ENCODE measurements at places on chromosomes 5 and 9.

- no peaks in the 10 kb centered on the region for H3K36me3 ChIP-seq
- no peak overlapping the region for H3K4me3 ChIP-seq
- H3K27me3 ChIP-seq, result no peaks in the 10 kb centered on the region
- no peak overlapping the region for H3K27ac ChIP-seq
These were observed 3.6 kb downstream of the FOXI1 start for GRCh38 chr5:170109059-170110031.

DNA sequence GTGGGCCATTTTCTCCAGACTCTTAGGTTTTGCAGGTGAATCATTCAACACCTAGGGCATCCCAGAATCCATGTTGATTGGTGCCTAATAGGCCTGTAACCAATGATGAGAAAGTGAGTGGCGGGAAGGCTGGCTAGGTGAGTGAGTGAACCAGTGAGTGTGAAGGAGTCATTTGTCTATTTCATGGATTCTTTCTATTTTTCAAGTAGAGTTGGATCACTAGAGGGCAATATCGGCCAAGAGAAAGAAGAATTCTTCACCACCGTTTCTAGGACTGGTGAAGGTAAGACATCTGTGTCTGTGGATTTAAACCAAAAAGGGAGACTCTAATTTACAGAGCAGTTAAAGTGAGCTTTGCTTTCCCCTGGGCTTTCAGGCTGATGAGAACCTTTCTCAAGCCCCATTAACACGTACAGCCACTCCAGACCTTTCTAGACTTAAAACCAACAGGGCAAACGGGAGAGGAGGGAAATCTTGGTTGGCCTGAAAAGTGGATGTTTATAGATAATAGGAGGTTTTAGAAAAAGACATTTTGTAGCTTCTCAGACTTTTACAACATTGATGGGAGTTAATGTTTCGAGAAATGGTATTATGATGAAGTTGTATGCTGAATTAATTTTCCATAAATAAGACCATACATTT lies 114.3 kb upstream of the IL12B start:
- no peaks in the 10 kb centered on the region for H3K36me3 ChIP-seq
- H3K27me3 ChIP-seq, result no peaks in the 10 kb centered on the region
- no peak overlapping the region for H3K27ac ChIP-seq
- DNase-seq, result peak; percentile 83
- no peaks in the 10 kb centered on the region for H3K4me1 ChIP-seq

DNA sequence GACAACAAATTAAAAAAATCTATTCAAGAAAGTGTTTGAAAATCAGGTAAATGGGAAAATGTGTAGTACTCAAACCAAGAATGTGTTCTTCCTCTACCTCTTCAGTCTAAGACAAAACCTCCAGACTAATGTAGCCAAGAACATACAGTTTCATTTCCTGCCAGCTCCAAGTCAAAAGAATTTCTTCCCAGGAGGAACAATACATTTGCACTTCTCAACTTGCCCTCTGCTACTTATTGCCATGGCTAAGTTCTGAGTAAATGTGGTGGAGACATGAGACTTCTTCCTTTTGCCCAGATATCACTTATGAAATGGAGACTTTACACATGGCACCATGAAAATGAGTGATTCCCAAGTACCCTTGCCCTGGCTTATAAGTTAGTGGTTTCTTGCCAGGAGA lies 2112.2 kb upstream of the C9orf72 start:
- DNase-seq, result no peak
- no peak overlapping the region for H3K4me3 ChIP-seq
- H3K27me3 ChIP-seq, result no peaks in the 10 kb centered on the region
- H3K4me1 ChIP-seq, result no peaks in the 10 kb centered on the region

- no peak overlapping the region for H3K4me3 ChIP-seq
- H3K4me1 ChIP-seq, result no peaks in the 10 kb centered on the region
- no peaks in the 10 kb centered on the region for H3K36me3 ChIP-seq
- H3K27ac ChIP-seq, result no peak overlapping the region
These were observed 270.2 kb downstream of the FBXL17 start for GRCh38 chr5:108111736-108112135.

DNA sequence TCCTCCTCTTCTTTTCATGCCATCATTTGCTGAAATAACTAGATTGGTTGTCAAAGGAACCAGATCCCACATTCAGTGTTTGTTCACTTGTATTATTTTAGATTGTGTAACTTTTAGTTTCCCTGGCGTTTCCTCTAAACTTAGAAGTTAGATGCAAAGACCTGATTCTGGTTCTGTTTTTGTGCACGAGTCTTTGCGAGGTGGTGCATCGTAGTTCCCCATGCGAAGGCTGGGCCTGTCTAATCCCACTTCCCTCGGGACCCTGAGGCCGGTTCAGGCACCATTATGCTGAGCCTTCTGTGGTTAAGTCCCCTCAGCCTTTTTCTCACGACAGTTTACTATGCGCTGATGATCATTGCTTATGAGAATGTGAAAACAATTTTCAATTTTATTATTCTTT lies 219.1 kb upstream of the OTULINL start:
- no peak for DNase-seq
- no peaks in the 10 kb centered on the region for H3K27me3 ChIP-seq
- no peak overlapping the region for H3K27ac ChIP-seq
- H3K4me1 ChIP-seq, result no peaks in the 10 kb centered on the region

GRCh38 chr9:20243841-20244240 lies 378.5 kb downstream of the MLLT3 start:
- H3K4me3 ChIP-seq, result no peak overlapping the region
- no peaks in the 10 kb centered on the region for H3K27me3 ChIP-seq
- DNase-seq, result peak; percentile 20
- H3K36me3 ChIP-seq, result no peaks in the 10 kb centered on the region
- H3K27ac ChIP-seq, result no peak overlapping the region

GRCh38 chr5:132059696-132060500 lies 557 bp upstream of the IL3 start:
- no peaks in the 10 kb centered on the region for H3K27me3 ChIP-seq
- H3K27ac ChIP-seq, result no peak overlapping the region
- H3K4me3 ChIP-seq, result no peak overlapping the region
- no peaks in the 10 kb centered on the region for H3K36me3 ChIP-seq
- no peak for DNase-seq

- no peaks in the 10 kb centered on the region for H3K27me3 ChIP-seq
- H3K4me3 ChIP-seq, result no peak overlapping the region
- no peaks in the 10 kb centered on the region for H3K4me1 ChIP-seq
- H3K27ac ChIP-seq, result no peak overlapping the region
- no peaks in the 10 kb centered on the region for H3K36me3 ChIP-seq
- DNase-seq, result no peak
These were observed 584.7 kb downstream of the EBF1 start for GRCh38 chr5:158514986-158515359.

- no peak overlapping the region for H3K27ac ChIP-seq
- H3K4me3 ChIP-seq, result no peak overlapping the region
- H3K36me3 ChIP-seq, result no peaks in the 10 kb centered on the region
These were observed 149.5 kb downstream of the C9orf50 start for GRCh38 chr9:129471201-129472019.

DNA sequence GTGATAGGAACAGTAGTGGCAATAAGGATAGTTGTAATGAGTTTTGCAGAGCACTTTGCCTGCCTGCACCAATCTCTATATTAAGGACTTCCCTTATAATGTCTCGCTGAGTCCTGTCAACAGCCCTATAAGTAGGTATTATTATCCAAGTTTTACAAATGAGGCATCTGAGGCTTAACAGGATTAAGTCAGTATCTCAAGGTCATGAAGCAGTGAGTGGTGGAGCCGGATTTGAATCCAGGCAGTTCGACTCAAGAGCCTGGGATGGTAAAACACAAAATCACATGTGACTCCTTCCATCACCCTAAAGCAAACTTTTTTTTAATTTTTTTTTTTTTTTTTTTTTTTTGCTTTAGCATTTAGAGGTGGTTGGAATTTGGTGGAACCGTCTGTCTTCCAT lies 59.0 kb upstream of the RARS1 start:
- no peak for DNase-seq
- H3K36me3 ChIP-seq, result peaks cover 59% of the 10 kb centered on the region
- H3K4me3 ChIP-seq, result no peak overlapping the region

DNA sequence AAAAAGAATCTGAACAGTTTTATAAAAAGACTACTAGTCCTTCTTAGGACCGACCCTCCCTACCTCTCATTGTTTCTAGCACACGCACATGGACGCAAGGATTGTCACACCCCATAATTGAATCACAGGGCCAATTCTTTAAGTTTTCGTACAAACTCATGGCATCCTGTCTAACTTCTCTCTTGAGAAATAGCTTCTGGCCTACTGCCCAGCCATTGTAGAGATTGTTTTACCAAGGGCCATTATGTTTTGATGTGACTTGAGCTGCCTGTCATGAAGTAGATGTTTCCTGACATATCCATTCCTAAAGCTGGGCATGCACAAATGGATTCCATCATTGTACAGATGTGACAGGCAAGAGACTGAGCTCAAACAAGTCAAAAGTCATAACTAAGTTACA lies 1672.1 kb upstream of the C9orf72 start:
- H3K27me3 ChIP-seq, result no peaks in the 10 kb centered on the region
- H3K4me3 ChIP-seq, result no peak overlapping the region
- H3K4me1 ChIP-seq, result no peaks in the 10 kb centered on the region
- no peaks in the 10 kb centered on the region for H3K36me3 ChIP-seq
- DNase-seq, result peak; percentile 2
- H3K27ac ChIP-seq, result no peak overlapping the region

DNA sequence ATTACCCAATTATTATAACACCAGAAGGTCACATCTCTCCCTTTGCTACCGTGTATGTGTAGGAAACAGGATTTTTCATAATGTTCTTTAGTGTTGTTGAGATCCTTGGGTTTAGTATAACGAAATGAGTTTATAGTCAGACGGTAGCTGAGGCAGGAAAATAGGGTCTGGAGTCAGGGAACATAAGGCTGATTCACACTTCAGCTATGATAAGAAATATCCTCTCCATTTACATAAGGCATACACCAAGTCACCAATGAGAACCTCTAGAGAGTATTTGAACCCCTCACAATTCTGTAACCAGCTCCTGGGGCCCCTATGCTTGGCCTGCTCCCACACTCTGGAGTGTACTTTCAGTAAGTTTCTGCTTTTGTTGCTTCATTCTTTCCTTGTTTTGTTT lies 58.9 kb upstream of the ANKH start:
- no peaks in the 10 kb centered on the region for H3K4me1 ChIP-seq
- no peaks in the 10 kb centered on the region for H3K36me3 ChIP-seq
- H3K27me3 ChIP-seq, result no peaks in the 10 kb centered on the region
- H3K27ac ChIP-seq, result no peak overlapping the region
- H3K4me3 ChIP-seq, result no peak overlapping the region

- no peaks in the 10 kb centered on the region for H3K27me3 ChIP-seq
- H3K4me3 ChIP-seq, result no peak overlapping the region
- H3K27ac ChIP-seq, result no peak overlapping the region
- DNase-seq, result no peak
- H3K36me3 ChIP-seq, result no peaks in the 10 kb centered on the region
- no peaks in the 10 kb centered on the region for H3K4me1 ChIP-seq
These were observed 9.6 kb upstream of the DBN1 start for GRCh38 chr5:177483042-177483441.

DNA sequence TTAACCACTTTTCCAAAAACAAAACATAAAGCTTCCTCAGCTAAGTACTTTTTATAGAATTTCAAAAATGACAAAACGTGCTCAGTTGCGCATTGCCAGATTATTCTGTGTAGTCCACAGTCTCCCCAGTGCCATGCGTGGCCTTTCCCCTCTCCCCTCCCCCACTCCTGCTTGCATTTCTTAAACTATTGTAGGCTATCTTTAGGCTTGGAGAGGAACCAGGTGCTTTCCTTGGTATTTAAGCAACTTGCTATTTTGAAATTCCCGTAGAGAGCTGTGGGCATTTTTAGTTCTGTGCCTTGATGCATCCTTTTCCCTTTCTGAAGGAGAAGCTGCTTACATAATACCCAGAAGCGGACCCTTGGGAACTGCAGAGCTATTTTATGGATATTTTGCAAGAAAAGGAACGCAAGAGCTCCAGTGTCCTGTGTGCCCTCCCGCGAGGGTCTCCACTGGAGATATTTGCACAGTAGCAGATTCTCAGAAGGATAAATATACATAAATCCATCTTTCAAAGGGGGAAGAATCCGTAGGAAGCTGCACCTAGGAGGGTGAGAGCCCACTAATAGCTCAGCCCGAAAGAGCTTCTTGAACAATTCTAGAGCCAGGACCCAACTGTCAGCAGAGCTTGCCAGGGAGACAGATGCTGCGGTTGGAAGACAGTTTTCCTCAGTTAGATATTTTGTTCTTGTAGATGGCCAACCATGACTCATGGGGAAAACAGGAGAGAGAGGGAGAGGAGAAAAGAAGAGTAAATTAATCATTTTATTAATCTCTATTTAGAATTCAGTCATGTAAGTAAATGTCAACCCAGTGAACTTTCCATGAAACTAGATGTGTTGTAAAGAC lies 1298.3 kb upstream of the WWC1 start:
- H3K27me3 ChIP-seq, result no peaks in the 10 kb centered on the region
- no peak overlapping the region for H3K4me3 ChIP-seq
- H3K4me1 ChIP-seq, result no peaks in the 10 kb centered on the region
- no peaks in the 10 kb centered on the region for H3K36me3 ChIP-seq
- no peak overlapping the region for H3K27ac ChIP-seq
- DNase-seq, result no peak

DNA sequence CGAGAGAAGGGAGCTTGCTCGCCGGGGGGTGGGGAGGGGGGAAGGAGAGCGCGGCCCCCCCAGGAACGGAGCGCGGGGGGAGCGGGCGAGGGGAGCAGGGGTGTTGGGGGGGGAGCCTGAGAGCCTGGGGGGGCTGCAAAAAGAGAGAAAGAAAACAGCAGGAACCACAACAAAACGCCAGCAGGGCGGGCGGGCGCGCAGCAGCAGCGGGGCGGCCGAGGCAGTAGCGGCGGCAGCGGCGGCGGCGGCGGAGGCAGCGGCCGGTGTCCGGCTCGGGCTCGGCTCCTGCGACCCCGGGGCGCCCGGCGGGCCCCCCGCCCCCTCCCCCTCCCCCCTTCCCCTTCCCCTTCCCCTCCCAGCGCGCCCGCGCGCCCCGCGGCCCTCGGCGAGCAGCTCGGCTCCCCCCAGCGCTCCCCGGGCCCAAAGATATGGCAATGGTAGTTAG lies 1.6 kb downstream of the NR2F1 start:
- peaks cover 3% of the 10 kb centered on the region for H3K36me3 ChIP-seq
- no peaks in the 10 kb centered on the region for H3K4me1 ChIP-seq
- H3K27ac ChIP-seq, result peak overlapping the region; percentile 37

GRCh38 chr9:116377179-116377798 lies 223.7 kb downstream of the PAPPA start:
- no peaks in the 10 kb centered on the region for H3K4me1 ChIP-seq
- DNase-seq, result no peak
- H3K36me3 ChIP-seq, result no peaks in the 10 kb centered on the region
- H3K27ac ChIP-seq, result no peak overlapping the region
- no peaks in the 10 kb centered on the region for H3K27me3 ChIP-seq

DNA sequence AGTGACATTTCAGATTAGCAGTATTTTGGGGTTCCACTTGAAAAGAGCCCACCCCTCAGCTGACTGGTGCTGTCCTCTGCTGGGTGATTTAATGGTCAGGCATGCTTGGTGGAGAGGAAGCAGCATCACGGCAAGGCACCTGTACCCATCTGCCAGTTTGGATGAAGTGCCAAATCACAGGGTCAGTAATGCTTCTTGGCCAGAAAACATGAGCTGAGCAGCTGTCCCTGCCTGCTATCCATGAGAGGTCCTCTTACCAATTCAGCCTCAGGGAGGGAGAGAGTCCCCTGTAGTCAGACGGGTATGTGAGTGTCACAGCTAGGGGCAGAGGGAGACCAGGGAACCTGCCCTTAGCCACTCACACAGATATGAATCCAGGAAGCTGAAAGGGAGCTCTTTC lies 137.9 kb downstream of the SEC61B start:
- no peaks in the 10 kb centered on the region for H3K36me3 ChIP-seq
- H3K4me3 ChIP-seq, result no peak overlapping the region
- H3K27me3 ChIP-seq, result peaks cover 2% of the 10 kb centered on the region
- H3K4me1 ChIP-seq, result peaks cover 2% of the 10 kb centered on the region

All from kidney (tissue), 22 donors.